Lung (tissue), 17 donors: ENCODE measurements at places on chromosomes 7 and 10. TPM values are rescaled to one million over a fixed set of nuclear protein-coding genes. Genes with fewer than 3 reads are reported as not detected.
A peak's percentile ranks its signal among the peaks of the same experiment; 100 is the strongest.

GRCh38 chr7:44244282-44244681 lies 43.5 kb downstream of the YKT6 start:
- DNase-seq, result no peak
- no peak overlapping the region for H3K27ac ChIP-seq
- H3K4me1 ChIP-seq, result no peaks in the 10 kb centered on the region
- H3K27me3 ChIP-seq, result no peaks in the 10 kb centered on the region
- H3K36me3 ChIP-seq, result no peaks in the 10 kb centered on the region
- H3K4me3 ChIP-seq, result no peak overlapping the region

- DNase-seq, result no peak
- no peaks in the 10 kb centered on the region for H3K4me1 ChIP-seq
- no peak overlapping the region for H3K27ac ChIP-seq
- H3K36me3 ChIP-seq, result peaks cover 3% of the 10 kb centered on the region
- H3K4me3 ChIP-seq, result no peak overlapping the region
Observed at GRCh38 chr7:94577357-94577756, 67.7 kb downstream of the CASD1 start.

GRCh38 chr7:123682690-123683089 lies 27.0 kb downstream of the LMOD2 start:
- H3K36me3 ChIP-seq, result peaks cover 6% of the 10 kb centered on the region
- no peak overlapping the region for H3K4me3 ChIP-seq
- DNase-seq, result peak; percentile 76
- H3K4me1 ChIP-seq, result peaks cover 25% of the 10 kb centered on the region
- no peak overlapping the region for H3K27ac ChIP-seq

PON1 gene
- 0.20 TPM for total RNA-seq

RNF133 gene
- total RNA-seq, result 2.1 TPM

DNA sequence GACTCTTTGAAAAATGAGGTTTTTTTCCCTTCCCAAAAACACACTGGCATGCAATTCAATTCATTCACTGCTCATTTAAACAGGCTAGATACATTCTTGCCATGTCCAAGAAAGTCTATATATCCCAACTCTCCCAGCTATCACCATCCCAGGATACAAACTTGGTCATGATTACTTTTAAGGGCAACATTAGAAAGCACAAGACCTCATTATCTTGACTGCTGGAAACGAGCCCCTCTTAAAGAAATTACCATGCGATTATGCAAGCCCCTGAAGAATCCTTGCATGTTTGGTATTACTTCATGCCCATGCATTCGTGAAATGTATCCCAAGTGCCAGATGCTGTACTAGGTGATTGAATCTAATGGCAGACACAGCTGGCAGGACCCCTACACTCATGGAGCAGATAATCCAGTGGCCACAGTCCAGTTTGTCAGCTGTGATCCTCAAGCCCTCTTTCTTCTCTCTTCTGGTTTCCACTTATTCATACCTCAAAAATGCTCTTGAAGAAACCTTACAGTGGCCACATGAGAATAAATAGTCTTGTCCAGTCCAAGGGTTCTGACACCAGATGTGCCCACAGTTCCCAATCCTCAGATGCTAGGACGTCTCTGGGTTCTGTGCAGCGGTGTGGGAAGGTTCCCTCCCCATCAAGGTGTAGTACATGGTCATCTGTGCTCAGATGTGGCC lies 103.7 kb upstream of the HABP2 start:
- DNase-seq, result peak; percentile 79
- H3K27me3 ChIP-seq, result no peaks in the 10 kb centered on the region
- no peak overlapping the region for H3K27ac ChIP-seq
- no peaks in the 10 kb centered on the region for H3K36me3 ChIP-seq
- H3K4me1 ChIP-seq, result no peaks in the 10 kb centered on the region
